GM12865 (cell line): ENCODE measurements at places on chromosomes 4 and X.

DNA sequence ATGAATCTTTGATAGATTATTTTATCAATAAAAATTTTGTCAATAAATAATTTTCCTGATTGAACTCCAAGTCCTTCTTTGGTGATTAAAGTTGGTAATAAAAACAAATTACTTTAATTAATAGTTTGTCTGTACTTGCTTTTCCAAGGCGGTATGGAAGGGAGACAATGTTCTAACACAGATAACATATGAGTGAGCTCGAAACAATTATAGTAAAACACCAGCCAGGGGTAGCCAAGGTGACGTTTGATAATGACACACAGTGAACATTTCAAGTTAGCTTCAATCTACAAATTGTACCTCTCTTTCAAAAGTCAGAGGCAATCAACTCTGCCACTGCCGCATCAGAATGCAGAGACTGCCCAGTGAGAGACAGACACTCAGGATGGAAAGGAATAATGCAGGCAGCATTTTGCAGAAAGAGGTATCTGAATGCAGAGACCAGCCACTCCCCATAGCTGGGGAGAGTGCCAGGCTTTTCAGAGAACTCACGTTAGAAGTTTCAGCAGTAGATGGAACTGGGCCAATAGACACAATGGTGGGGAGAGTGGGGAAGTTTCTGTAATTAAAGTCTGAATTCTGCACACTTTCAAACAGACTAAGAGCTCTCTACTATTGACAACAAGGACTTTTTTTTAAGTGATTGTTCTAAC lies 18.1 kb upstream of the ATOH1 start:
- no peak for DNase-seq

DNA sequence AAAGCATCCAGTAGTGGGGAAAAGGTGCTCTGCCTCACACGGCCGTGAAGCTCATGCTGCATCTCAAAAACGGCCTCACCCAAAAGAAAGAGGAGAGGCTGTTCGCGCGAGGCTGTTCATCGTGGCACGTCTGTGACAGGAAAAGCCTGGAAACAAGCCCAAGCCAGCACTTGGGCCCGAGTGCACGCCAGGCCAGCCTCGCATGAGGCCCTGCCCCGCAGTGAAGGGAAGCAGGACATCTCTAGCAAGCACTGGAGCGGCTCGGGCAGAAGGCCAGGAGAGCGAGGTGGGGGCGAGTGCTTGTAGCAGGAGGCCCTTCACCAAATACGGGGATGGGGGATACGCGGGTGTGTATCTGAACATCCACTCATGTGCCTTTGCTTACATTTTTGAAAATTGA lies 39.9 kb upstream of the MXD4 start:
- DNase-seq = no peak

DNA sequence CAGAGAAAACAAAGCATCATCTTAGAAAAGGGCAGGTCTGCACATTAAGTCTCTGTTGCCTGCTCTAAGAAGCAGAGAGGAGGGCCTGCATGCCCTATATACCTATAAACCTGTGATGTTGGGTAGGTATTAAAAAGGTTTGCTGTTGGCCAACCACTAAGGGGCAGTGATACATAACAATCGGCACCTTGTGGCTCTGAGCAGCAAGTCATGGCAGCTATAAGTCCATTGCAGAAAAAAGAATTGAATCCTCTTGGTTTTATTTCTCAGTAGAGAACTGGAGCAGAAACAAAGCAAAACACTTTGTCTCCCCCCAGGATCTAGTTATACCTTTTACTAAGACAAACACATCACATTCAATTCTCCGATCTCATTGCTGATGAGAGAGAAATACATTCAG lies 1364.4 kb downstream of the STIM2 start:
- no peak for DNase-seq

GRCh38 chr4:87053176-87053658 lies 118.4 kb downstream of the AFF1 start:
- no peak for DNase-seq

GRCh38 chr4:9947168-9948062 lies 73.9 kb downstream of the SLC2A9 start:
- no peak for DNase-seq

- DNase-seq = peak; percentile 90
Observed at GRCh38 chr4:123599920-123600810, 203.6 kb downstream of the SPRY1 start.

DNA sequence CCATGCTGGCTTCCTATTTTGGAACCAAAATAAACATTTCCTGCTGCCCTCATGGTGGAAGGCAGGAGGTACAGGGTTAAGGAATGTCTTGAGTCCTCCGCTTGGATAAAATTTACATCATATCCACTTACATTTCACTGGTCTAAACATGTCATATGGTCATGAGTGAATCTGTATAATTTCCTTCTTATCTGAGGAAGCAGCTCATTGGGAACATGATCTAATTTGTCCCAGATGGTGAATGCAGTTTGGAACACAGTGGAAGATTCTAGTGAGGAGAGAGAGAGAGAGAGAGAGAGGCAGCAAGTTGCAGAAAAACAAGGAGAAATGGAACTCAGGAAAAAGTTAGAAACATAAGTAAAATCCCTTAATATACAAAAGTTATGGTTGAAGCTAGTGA lies 46.8 kb downstream of the MXRA5 start:
- DNase-seq = no peak

GRCh38 chrX:48971249-48972219 lies at the start of gene KCND1:
TSS of gene KCND1 (minus strand) at chrX:48971844. CDS start at chrX:48970271, 1,573 bp downstream.
- DNase-seq = no peak

GRCh38 chr4:128649575-128650205 lies 159.8 kb upstream of the JADE1 start:
- DNase-seq = no peak

- DNase-seq = no peak
Observed at GRCh38 chr4:123819362-123820035, 422.9 kb downstream of the SPRY1 start.

GRCh38 chr4:109671350-109671749 lies 31.9 kb downstream of the CASP6 start:
- no peak for DNase-seq

DNA sequence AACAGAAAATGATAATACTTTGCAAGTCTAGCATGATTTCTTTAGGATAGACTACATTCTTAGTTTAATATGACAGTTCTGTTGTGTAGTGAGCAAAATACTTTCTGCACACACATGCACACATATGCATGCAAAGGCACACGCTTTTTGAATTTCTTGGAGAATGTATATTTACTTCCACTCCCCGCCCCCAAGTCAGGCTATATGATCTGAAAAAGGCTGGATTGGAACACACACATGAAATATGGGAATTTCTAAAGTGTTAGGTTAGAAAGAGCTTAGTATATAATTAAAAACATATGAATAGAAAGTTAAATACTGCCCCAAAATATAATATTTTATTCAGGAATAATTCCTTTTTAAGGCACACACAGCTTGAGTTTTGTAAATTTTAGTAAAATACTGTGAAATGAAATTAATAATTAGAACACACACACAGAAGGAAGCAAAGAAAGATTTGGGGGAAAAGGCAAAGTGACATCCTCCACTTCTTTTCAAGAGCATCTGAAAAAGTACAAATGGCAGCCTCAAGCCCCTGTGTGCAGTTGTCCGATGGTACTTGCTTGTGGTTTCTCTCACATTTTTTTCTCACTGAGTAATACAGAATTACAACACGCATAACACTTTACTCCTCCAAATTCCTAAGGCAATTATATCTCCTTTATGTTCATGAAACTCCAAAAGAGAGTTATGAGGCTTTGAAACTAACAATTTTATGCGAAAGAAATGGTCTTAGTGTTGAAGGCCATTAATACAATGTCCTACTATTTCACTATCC lies 228.9 kb upstream of the ETNPPL start:
- DNase-seq = no peak

GRCh38 chr4:147831551-147832171 lies 99.8 kb downstream of the ARHGAP10 start:
- DNase-seq = no peak

DNA sequence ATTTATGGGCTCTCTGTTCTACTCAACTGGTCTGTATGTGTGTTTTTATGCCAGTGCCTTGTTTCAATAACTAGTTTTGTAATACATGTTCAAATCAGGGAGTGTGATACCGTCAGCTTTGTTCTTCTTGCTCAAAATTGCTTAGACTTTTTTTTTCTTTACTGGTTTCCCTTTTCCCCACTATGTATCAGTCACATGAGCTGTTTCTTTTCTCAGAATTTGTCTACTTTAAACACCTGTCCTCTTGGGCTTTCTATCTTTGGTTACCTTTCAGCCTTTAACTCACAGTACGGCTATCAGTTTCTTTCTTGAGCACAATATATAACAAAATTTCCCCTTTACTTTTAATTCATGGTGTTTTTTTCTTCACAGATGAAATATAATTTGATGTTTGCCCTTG lies 5.4 kb upstream of the GLRA3 start:
- DNase-seq = no peak

- DNase-seq = peak; percentile 57
Observed at GRCh38 chrX:136779346-136779781, 1.4 kb downstream of the ARHGEF6 start.

- DNase-seq = peak; percentile 29
Observed at GRCh38 chrX:47556045-47556623, 4.9 kb upstream of the ARAF start.

- DNase-seq = no peak
Observed at GRCh38 chr4:41418444-41418843, 119.5 kb upstream of the LIMCH1 start.

GRCh38 chr4:62053974-62054373 lies 853.8 kb downstream of the ADGRL3 start:
- no peak for DNase-seq

GRCh38 chr4:140291259-140291658 lies 82.2 kb upstream of the SCOC start:
- no peak for DNase-seq

GRCh38 chr4:19823781-19824180 lies 427.9 kb upstream of the SLIT2 start:
- no peak for DNase-seq

DNA sequence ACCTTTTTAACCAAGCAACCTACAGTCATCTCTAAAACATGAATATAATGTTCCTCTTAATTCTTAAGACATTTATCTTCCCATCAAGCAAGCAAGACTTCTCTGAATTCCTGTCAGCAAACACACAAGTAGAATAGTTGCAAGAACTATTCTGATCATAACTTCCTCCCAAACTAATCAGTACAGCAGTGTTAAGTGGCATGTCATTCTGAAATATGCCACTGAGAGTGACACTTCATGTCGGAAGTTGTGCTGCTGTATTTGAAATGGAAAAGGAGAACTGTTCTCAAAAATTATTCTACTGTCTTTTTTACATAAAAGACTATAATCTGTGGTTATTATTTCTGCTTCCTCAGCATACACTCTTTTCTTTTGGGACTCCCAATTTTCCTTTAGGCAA lies 546.6 kb downstream of the PCDH18 start:
- DNase-seq = no peak

DNA sequence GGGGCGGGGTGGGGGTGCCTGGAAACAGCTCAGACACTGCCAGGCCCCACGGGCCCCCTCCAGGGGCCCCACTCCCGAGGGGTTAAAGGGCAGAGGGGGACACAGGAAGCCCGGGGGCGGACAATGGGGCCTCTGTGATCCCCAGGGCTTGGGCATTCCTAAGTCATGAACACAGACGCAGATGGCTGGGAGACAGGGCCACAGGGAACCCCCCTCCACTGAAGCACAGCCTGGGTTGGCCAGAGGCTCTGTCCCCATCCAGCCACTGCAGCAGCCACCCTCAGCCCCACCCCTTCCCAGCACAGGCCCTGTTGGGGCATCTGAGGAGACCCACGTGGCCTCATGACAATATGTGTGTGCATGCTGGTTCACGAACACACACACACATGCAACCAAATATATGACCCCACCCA lies 3.9 kb downstream of the L1CAM start:
- no peak for DNase-seq

GRCh38 chrX:5775846-5776430 lies 452.7 kb downstream of the NLGN4X start:
- no peak for DNase-seq

- no peak for DNase-seq
Observed at GRCh38 chrX:103531002-103531401, 11.7 kb upstream of the RAB40A start.

DNA sequence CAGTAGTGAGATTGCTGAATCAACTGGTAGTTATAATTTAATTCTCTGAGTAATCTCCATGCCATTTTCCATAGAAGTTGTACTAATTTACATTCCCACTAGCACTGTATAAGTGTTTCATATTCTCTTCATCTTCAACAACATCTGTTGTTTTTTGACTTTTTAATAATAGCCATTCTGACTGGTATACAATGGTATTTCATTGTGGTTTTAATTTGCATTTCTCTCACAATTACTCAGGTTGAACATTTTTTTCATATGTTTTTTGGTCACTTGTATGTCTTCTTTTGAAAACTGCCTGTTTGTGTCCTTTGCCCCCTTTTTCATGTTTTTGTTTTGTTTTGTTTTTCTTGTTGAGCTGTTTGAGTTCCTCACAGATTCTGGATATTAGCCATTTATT lies 880.2 kb downstream of the RAPGEF2 start:
- peak; percentile 41 for DNase-seq

DNA sequence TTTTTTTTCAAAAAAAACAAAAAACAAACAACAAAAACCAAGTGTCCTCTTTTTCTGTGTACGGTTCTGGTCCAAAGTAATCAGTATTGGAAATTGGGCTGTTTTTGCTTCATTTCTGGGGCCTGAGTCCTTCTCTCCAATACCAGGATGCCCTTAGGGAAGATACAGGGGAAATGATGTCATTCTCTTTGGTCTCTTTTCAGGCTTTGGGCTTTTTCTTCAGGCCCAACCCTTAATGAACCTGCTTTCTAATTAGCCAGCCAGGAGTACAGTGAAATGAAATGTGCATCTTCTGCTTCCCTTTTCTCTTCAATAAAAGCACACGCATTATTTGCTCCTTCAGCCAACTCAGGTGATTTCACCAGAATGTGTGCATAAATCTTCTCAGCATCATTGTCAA lies 52.6 kb upstream of the RBPJ start:
- no peak for DNase-seq

GRCh38 chrX:70960730-70961129 lies 29.8 kb upstream of the SLC7A3 start:
- peak; percentile 1 for DNase-seq

DNA sequence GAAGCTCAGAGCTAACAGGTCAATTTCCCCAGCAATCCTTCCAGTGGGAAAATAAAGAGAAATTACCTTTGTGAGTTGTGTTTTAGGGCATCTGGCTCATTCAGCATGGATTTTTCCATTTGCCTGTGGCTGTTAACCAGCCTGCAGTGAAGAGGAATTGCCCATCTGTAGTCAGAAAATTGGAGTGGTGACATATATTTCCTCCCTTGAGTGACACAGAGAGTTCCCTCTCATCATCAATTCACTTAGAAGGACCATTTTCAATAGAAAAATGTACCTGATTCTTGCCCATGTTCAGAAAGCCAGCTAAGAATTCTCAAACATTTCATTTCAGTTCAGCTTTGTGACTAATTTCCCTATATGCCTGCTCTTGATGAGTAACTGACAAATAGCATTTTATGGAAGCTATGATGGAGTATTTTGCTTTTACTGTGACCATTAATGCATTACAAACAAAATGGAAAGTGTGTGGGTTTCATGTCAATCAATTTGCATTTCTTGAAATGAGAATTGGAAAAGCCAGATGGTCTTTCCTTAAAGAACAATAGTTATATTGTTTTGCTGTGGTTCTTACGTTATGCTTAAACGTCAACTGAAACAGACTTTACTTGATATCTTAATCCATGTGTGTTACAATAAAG lies 155.8 kb downstream of the NWD2 start:
- DNase-seq = peak; percentile 54

GRCh38 chr4:5409972-5410618 lies 298.3 kb downstream of the EVC2 start:
- no peak for DNase-seq

GRCh38 chrX:24494647-24495075 lies 29.6 kb downstream of the PDK3 start:
- DNase-seq = no peak
